ENCODE measurements at places on chromosomes 12 and 14. TPM values are rescaled to one million over a fixed set of nuclear protein-coding genes. Genes with fewer than 3 reads are reported as not detected.

- no peaks in the 10 kb centered on the region for H3K27me3 ChIP-seq
- H3K4me3 ChIP-seq, result no peak overlapping the region
- H3K27ac ChIP-seq, result no peak overlapping the region
- H3K4me1 ChIP-seq, result peaks cover 16% of the 10 kb centered on the region
- no peaks in the 10 kb centered on the region for H3K36me3 ChIP-seq
Observed at GRCh38 chr12:28611115-28611435, 420.8 kb downstream of the CCDC91 start.

- no peaks in the 10 kb centered on the region for H3K4me1 ChIP-seq
- no peak overlapping the region for H3K4me3 ChIP-seq
- no peaks in the 10 kb centered on the region for H3K27me3 ChIP-seq
- no peaks in the 10 kb centered on the region for H3K36me3 ChIP-seq
- H3K27ac ChIP-seq, result no peak overlapping the region
- no peak for DNase-seq
Observed at GRCh38 chr12:51407604-51408003, 16.4 kb upstream of the GALNT6 start.

- H3K4me1 ChIP-seq, result no peaks in the 10 kb centered on the region
- H3K27ac ChIP-seq, result no peak overlapping the region
- H3K27me3 ChIP-seq, result no peaks in the 10 kb centered on the region
- DNase-seq, result no peak
- no peak overlapping the region for H3K4me3 ChIP-seq
Observed at GRCh38 chr14:103735815-103736545, 20.4 kb downstream of the ZFYVE21 start.

Gene RAD51AP1
- total RNA-seq, result 75.2 TPM

DNA sequence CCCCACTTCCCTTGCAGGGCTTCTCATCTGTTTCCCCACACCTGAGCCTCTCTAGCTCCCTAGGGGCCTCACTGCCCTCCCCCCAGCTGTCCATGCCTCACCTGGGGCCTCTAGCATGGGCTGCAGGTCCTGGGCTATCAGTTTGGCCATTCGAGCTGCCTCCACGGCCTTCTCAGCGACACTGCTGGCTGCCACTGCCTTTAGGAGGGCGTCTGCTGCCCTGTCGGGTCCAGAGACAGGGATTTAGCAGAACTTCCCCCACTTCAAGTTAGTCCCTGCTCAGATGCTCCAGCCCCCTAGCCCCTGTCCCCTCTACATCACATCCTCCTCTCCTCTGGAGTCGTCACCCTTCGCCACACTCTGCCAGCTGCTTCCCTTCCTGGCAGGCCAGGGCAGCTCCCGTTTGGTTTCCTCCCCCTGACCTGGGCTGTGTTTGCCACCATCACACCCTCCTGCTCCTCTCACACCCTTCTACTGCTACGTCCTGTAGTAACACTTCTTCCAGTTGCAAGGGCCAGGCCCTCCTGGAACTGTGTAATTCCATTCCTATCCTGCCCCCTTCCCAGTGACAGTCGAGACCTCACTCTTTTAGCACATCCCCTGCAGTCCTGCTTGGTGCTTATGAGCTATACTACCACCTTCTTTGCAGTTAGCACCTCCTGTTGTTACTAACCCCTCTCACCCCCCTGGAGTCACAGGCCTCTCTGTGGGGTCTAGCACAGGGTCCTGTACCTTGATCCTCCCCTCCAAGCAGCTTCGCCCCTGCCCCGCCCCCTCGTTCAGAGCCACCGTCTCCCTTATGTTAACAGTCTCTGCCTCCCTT, 4.3 kb upstream of the AP1G2 start:
- H3K36me3 ChIP-seq, result no peaks in the 10 kb centered on the region
- H3K27me3 ChIP-seq, result peaks cover 24% of the 10 kb centered on the region
- DNase-seq, result no peak

GRCh38 chr12:78559416-78559815, 305.2 kb upstream of the SYT1 start:
- H3K27me3 ChIP-seq, result no peaks in the 10 kb centered on the region
- no peak for DNase-seq
- H3K4me3 ChIP-seq, result no peak overlapping the region
- no peaks in the 10 kb centered on the region for H3K36me3 ChIP-seq
- H3K4me1 ChIP-seq, result peaks cover 4% of the 10 kb centered on the region

GRCh38 chr12:91561958-91562325, 379.3 kb upstream of the DCN start:
- no peaks in the 10 kb centered on the region for H3K4me1 ChIP-seq
- no peak overlapping the region for H3K27ac ChIP-seq
- H3K36me3 ChIP-seq, result no peaks in the 10 kb centered on the region
- H3K4me3 ChIP-seq, result no peak overlapping the region

Gene SYT1
- 37.9 TPM for total RNA-seq

Gene SPIC
- not detected for total RNA-seq

DNA sequence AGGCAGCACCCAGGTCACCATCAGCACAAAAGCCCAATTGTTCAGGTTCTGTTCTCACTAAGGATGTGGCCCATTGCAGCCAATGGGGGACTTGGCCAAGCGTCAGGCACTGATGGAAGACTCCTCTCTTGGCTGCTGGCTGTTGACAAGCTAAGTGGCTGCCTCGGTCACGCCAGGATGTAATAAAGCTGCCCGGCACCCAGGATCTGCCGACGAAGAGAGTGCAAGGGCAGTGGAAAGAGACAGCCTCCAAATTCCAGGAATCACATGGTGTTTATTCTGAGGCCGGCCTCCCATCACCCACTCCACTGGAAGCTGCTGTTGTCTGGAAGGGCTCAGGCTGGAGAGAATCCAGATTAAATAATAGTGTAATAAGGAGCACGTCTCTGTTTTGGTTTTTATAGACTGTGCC, 451.8 kb upstream of the TBX3 start:
- H3K27me3 ChIP-seq, result no peaks in the 10 kb centered on the region
- no peaks in the 10 kb centered on the region for H3K36me3 ChIP-seq
- H3K27ac ChIP-seq, result no peak overlapping the region
- H3K4me1 ChIP-seq, result no peaks in the 10 kb centered on the region
- H3K4me3 ChIP-seq, result no peak overlapping the region

DNA sequence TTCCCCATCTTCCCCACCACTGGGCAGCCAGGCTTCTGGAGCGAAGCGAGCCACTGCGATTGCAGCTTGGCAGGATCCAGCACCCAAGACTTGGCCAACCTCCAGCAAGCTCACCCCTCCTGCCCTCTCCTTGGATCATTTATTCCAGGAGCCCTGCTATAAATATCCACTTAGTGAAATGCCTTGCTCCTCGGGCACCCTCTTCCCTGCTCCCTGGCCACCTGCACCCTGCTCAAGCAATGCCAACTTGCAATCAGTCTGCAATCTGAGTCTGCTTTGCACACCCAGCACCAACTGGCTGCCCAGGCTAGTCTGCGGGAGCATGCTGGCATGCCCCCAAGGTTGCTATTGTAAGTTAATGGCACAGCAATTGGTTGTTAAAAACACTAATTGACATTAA, 666.0 kb downstream of the MED13L start:
- H3K27ac ChIP-seq, result no peak overlapping the region
- H3K36me3 ChIP-seq, result no peaks in the 10 kb centered on the region
- H3K27me3 ChIP-seq, result no peaks in the 10 kb centered on the region
- no peak for DNase-seq
- H3K4me3 ChIP-seq, result no peak overlapping the region
- H3K4me1 ChIP-seq, result no peaks in the 10 kb centered on the region

GRCh38 chr12:131371401-131372170, 339.3 kb upstream of the SFSWAP start:
- no peaks in the 10 kb centered on the region for H3K27me3 ChIP-seq
- H3K27ac ChIP-seq, result no peak overlapping the region
- no peaks in the 10 kb centered on the region for H3K4me1 ChIP-seq
- no peak for DNase-seq
- no peak overlapping the region for H3K4me3 ChIP-seq

DNA sequence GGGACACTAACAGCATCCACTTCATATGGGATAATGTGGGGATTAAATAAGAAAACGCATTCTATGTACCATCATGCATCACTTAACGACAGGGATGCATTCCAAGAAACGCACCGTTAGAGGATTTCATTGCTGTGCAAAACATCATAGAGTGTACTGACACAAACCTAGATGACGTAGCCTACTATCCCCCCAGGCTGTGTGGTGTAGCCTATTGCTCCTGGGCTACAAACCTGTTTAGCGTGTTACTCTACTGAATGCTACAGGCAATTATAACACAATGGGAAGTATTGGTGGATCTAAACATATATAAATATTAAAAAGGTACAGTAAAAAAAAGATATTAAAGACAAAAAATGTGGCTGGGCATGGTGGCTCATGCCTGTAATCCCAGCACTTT, 230.6 kb downstream of the KSR2 start:
- H3K27ac ChIP-seq, result no peak overlapping the region
- no peak overlapping the region for H3K4me3 ChIP-seq
- H3K4me1 ChIP-seq, result no peaks in the 10 kb centered on the region
- H3K36me3 ChIP-seq, result no peaks in the 10 kb centered on the region
- no peak for DNase-seq
- H3K27me3 ChIP-seq, result no peaks in the 10 kb centered on the region

- no peak for DNase-seq
- no peaks in the 10 kb centered on the region for H3K4me1 ChIP-seq
- H3K27me3 ChIP-seq, result no peaks in the 10 kb centered on the region
- no peak overlapping the region for H3K27ac ChIP-seq
- H3K36me3 ChIP-seq, result peaks cover 4% of the 10 kb centered on the region
Observed at GRCh38 chr14:70320294-70320693, 39.2 kb downstream of the COX16 start.

DNA sequence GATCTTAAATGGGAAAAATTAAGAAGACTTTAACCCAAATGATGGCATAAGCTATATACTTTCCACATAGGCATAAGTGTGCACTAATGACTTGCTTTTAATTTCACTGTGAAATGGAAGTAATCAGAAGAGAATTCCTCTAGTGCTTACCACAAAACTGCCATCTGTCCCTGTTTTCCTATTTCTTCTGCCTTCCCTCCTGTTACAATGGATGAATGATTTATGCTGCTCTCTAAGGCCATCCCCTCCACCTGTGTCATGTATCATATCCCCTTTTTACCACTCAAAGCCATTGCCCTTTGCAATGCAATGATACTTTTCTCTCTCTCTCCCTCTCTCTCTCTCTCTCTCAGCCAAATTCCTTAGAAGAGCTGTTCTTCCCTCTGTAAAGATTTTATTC, 109.1 kb downstream of the C12orf50 start:
- no peaks in the 10 kb centered on the region for H3K27me3 ChIP-seq
- no peak overlapping the region for H3K27ac ChIP-seq
- no peak for DNase-seq
- H3K4me1 ChIP-seq, result no peaks in the 10 kb centered on the region
- no peak overlapping the region for H3K4me3 ChIP-seq
- no peaks in the 10 kb centered on the region for H3K36me3 ChIP-seq

GRCh38 chr12:52952076-52952801, 3.3 kb downstream of the KRT18 start:
- no peak for DNase-seq
- H3K27ac ChIP-seq, result 0 out of 2 replicates have a peak overlapping the region, but pooled peaks have one; percentile 48
- no peak overlapping the region for H3K4me3 ChIP-seq
- peaks cover 31% of the 10 kb centered on the region for H3K36me3 ChIP-seq
- no peaks in the 10 kb centered on the region for H3K27me3 ChIP-seq
- H3K4me1 ChIP-seq, result peaks cover 28% of the 10 kb centered on the region

Gene ZBTB1
- 32.5 TPM for total RNA-seq

Gene PRPH
- total RNA-seq, result 0.24 TPM

Gene EIF2S1
- 170 TPM for total RNA-seq

DNA sequence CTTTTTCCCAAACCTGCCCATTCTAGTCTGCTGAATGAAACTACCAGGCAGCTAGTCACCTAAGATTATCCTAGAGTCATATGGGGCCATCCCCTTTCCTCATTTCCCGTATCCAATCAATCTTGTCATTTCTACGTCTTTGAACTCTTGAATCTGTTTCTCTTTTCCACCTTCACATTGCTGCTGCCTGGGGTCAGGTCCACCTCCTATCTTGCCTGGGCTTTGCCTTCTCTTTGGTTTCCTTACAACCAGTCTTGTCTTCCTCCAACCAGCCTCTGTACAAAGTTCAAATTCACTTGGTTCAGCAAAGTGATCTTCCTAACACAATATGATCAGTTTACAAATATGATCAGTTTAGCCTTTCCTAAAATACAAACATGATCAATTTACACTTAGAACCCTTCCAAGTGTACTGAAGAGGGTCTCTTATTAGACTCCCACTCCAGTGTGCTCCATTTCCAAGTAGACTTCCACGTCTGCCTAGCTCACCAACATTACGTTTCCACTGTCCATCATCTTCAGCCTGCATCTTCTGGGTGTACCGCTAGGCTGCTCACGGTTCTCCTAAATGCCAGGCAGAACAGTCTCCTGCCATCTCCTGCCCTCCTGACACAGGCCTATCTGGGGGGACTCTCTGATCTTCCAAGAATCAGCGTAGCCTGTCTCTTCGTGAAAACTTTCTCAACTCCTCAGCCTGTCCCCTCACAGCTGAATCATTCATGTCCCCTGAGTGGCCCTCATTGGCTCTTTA, 4.1 kb upstream of the ACVR1B start:
- no peak overlapping the region for H3K4me3 ChIP-seq
- no peaks in the 10 kb centered on the region for H3K4me1 ChIP-seq
- no peak for DNase-seq
- no peaks in the 10 kb centered on the region for H3K36me3 ChIP-seq
- peaks cover 47% of the 10 kb centered on the region for H3K27me3 ChIP-seq
- no peak overlapping the region for H3K27ac ChIP-seq

DNA sequence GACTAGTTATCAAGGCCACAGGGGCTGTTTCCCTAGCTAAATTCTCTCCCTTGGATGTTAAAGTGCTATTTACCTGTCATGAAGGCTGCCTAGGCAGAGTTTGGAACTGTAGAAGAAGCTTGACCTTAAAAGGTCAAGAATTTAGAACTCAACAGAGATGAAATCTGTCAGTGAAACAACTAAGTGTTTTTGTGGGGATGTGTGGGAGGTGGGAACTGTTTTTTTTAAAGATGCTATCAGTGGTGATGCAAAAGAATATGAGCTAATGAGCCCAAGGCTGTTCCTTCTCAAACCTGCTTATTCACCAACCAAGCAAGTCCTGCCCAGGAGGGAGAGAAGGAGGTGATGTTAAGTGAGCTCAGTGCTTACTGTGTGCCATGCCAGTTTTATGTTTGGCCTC, 40.8 kb upstream of the POC1B start:
- H3K4me3 ChIP-seq, result no peak overlapping the region
- no peaks in the 10 kb centered on the region for H3K36me3 ChIP-seq
- no peak for DNase-seq
- no peak overlapping the region for H3K27ac ChIP-seq

GRCh38 chr14:90263748-90264449, 7.5 kb downstream of the PSMC1 start:
- no peak overlapping the region for H3K27ac ChIP-seq
- no peaks in the 10 kb centered on the region for H3K4me1 ChIP-seq
- no peak for DNase-seq
- H3K36me3 ChIP-seq, result peaks cover 52% of the 10 kb centered on the region

Gene KRT83
- not detected for total RNA-seq

Gene TROAP
- total RNA-seq, result 46.4 TPM

GRCh38 chr12:111457071-111457470, 51.3 kb downstream of the SH2B3 start:
- H3K4me3 ChIP-seq, result no peak overlapping the region
- peaks cover 10% of the 10 kb centered on the region for H3K36me3 ChIP-seq
- H3K4me1 ChIP-seq, result no peaks in the 10 kb centered on the region

GRCh38 chr14:96117101-96117897, 78.1 kb downstream of the C14orf132 start:
- no peak overlapping the region for H3K27ac ChIP-seq
- H3K27me3 ChIP-seq, result no peaks in the 10 kb centered on the region
- no peaks in the 10 kb centered on the region for H3K4me1 ChIP-seq

- H3K27me3 ChIP-seq, result no peaks in the 10 kb centered on the region
- DNase-seq, result no peak
- no peaks in the 10 kb centered on the region for H3K36me3 ChIP-seq
- H3K27ac ChIP-seq, result no peak overlapping the region
Observed at GRCh38 chr12:70032076-70032475, 207.0 kb downstream of the MYRFL start.

GRCh38 chr14:80930836-80931389, 10.6 kb downstream of the CEP128 start:
- no peaks in the 10 kb centered on the region for H3K27me3 ChIP-seq
- H3K4me1 ChIP-seq, result no peaks in the 10 kb centered on the region
- DNase-seq, result no peak
- no peak overlapping the region for H3K27ac ChIP-seq

Data from GM23338 (cell line).